ENCODE measurements at places on chromosomes 2 and 18.
A peak's percentile ranks its signal among the peaks of the same experiment; 100 is the strongest.

DNA sequence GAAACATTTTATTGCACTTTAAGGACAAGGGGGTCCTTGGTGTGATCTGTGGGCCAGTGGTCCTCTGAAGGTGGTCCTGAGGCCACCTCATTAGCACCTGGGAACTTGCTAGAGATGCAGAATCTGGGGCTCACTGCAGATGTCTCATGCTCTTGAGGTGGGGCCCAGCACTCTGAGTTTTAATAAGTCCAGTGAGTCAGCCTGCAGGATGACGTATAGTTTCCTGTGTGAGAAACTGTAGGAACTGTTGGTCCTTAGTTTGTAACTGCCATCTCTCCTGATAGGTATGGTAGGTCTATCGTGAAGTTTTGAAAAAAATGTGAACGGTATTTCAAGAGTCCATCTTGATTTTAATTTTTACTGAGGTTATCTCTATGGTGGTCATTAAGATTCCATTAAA lies 2.8 kb downstream of the TRPM8 start:
- DNase-seq = no peak

GRCh38 chr2:16162491-16163040 lies 222.2 kb downstream of the MYCN start:
- no peak for DNase-seq

GRCh38 chr2:41930807-41931566 lies 116.8 kb upstream of the PKDCC start:
- no peak for DNase-seq

- peak; percentile 45 for DNase-seq
These were observed 35.2 kb upstream of the TTC32 start for GRCh38 chr2:19937004-19937403.

GRCh38 chr2:156017341-156017885 lies 315.1 kb downstream of the NR4A2 start:
- DNase-seq = no peak

- DNase-seq = no peak
These were observed 51.2 kb downstream of the LIMS1 start for GRCh38 chr2:108585436-108585835.

DNA sequence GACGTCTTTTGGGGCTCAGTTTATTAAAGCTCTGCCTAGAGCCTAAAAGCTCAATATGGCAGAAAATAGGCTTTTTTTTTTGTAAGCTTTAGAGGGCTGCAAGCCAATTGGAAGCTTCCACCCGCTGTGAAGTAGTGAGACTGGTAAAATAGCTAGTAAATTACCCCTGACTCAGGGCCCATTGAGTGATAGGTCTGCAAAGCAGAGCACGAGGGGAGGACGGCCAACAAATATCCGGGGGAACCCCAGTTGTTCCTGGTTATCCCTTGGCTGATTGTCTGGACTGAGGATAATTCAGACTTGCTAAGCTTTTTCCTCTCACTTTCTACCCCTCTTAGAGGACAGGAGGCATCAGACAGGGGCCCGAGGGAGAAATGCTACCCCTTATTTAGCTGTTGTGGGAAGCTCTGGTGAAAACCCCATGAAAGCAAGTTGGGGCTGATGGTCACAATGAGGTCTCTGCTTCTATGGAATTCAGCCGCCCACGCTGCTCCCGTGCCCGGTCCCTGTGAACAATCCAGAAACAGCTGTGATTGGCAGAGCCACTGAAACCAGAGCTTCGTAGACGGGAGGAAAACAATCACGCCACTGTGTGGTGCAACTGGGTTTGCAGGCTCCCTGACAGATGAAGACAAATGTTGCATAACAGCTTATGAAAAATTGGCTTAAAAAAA lies 141.9 kb upstream of the LGALSL start:
- no peak for DNase-seq

- DNase-seq = no peak
These were observed 100.8 kb downstream of the RTN4 start for GRCh38 chr2:54949431-54949830.

- DNase-seq = peak; percentile 22
These were observed 260.4 kb upstream of the DSEL start for GRCh38 chr18:67776929-67777328.

- DNase-seq = no peak
These were observed 178.1 kb downstream of the MIB1 start for GRCh38 chr18:21918693-21919092.

- DNase-seq = no peak
These were observed 234.7 kb downstream of the C1D start for GRCh38 chr2:67828066-67828465.

- DNase-seq = no peak
These were observed 214.4 kb upstream of the LRATD1 start for GRCh38 chr2:14418115-14418514.

GRCh38 chr18:77056344-77057005 lies 76.1 kb downstream of the MBP start:
- DNase-seq = no peak

DNA sequence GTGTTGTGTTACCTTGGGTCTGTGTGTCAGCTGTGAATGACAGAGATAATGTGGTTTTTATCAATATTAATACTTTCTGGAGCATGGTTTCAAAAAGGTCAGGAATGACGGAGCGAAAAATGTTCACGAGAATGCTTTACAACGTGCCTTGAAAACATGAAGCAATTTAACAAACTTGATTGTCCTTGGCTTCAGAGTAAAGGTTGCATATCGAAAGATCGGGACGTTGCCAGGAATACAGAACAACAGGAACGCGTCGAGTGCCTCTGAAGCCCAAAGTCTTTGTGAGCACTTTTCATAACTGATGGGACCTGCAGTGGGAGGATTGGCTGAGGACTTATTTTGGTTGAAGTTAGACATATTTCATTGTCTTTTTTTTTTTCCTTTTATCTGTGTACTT lies 206.1 kb downstream of the ZNF407 start:
- no peak for DNase-seq

DNA sequence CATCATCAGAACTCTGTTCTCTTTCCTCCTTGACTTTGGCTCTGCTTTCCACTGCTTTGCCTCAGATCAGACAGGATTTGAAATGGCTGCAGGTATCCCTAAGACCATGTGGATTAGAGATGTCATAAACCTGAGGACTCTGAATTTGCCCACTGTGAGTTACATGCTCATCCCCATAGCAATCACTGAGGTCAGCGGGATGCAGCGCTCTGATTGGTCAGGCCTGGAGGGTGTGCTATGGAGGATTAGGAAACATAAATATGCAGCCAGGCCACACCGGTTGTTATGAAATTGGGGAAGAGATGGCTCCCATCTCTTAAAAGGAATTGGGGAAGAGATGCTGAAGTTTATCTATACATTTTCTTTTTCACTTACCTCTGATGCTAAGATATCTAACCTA lies 73.7 kb upstream of the DNAJC10 start:
- peak; percentile 58 for DNase-seq

GRCh38 chr18:11320986-11321385 lies 171.6 kb upstream of the PIEZO2 start:
- DNase-seq = no peak

DNA sequence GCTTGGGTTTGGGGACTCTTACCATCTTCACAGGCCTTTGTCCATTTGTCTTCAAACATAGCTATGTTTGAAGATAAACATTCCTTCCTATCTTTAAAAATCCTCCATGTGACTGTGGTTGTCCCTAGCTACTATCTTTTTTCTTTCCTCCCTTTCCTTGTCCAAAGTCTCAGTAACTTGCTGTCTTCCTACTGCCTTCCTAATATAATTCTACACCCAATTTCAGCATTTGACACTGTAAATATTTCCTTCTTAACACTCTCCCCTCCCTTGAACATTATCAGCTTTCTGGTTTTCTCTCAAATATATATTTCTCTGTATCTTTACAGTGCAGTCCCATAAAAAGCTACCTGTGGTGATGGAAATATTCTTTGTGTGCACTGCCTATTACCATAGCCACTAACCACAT lies 5.3 kb upstream of the SP3 start:
- peak; percentile 17 for DNase-seq

- no peak for DNase-seq
These were observed 949 bp downstream of the MYOM1 start for GRCh38 chr18:3218819-3219218.

DNA sequence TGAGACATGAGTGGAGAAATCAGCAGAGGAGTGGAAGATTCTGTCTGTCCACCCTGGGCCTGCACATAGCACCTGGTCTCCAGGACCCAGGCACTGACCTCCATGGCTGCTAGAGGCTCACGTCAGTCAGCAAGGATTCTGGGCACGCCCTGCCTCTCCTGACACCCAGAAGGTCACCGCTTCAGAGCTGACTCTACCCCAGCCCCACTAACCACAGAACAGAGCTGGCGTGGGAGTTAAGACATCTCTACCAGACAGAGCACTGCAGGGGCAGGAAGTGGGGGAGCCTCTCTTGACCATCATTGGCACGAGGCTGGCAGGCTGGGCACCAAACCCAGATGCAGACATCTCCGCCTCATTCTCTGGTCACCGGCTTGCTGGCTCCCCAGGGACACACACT lies 3.0 kb downstream of the ADCY3 start:
- no peak for DNase-seq

- peak; percentile 45 for DNase-seq
These were observed 47.0 kb downstream of the REV1 start for GRCh38 chr2:99442837-99443236.

- DNase-seq = peak; percentile 56
These were observed 35.1 kb downstream of the SLC30A6 start for GRCh38 chr2:32200814-32201213.

DNA sequence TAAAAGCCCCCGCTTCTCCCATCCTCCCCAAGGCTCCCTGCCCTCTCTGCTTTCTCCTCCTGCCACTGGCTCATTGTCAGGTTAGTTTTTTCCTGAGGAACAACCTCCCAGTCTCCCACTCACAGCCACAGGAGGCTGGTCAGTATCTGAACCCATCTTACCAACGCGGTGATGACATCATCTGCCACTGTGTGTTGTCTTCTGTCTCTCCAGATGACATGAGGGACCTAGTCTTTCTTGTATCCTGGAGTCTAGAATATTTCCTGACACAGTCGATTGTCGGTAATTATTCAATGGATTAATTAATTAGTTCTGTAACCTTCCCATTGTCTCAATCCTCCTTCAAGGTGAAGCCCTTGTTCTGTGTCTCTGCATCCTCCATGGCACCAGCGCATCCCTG lies 290.2 kb downstream of the GALR1 start:
- no peak for DNase-seq

DNA sequence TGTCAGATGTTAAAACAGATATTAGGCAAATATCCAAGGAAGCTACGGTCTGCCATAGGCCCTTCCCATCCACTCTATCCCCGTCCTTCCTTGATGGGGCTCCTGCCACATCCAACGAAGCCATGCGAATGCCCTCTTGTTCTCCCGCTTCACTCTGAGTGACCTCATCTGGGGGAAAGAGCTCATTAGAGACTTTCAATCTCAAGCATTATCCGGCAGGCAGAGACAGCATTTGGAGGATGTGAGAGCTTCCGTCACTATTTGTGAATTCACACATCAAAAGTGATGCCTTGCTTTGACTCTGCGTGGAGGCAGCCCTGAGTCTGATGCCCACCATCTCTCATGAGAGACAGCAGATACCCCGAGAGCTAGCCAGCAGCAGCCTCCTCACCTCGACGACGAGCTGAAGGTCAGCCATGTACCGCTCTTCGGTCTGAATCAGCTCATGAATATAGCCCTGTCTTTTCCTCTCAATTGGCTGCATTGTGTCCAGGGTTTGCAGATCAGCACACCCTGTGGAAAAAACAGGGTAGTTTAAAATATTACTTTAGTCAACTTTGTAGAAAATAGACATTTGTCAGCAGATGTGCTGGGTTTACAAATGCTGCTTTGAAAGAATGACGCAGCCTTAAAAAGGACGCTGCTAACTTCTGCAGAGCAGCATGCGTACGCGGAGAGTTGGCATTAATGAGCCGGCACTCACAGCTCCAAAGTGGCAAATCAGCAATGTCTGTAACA lies 45.9 kb downstream of the FAM228A start:
- DNase-seq = no peak

GRCh38 chr18:70249118-70249517 lies 39.7 kb upstream of the SOCS6 start:
- DNase-seq = no peak

DNA sequence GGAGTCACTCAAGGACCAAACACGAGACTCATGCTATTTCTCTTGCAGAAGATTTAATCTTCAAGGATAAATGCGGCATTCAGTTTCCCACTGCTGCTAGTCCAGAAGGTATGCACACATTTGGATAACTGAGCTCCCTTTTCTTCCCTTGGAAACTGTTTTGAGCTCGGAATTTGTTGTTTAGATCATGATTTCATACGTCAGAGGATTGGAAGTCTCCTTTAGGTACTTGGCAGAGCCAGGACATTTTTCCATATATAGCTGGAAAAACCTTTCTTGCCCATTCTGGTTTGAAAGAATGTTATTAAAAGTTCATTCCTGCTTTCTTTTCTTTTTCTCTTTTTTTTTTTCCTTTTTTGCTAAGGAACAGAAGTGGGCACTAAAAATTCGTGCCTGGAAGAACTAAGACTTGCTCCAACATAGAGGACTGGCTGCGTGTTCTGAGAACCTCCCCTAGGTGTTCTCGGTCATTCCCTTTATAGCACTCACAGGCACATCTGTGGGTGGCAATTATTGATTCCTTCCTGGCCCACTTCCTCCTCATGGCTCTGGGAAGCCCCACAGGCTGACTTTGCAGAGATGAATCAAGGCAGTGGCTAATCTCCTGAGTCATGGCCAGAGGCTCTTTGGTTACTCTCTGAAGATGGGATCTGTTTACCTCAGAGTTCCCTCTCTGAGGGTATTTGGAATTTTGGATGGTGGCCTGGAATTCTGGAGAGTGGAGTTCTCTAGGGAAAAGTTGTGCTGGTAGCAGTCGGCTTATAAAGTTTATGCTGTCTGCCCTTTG lies 104.8 kb downstream of the PLCL1 start:
- DNase-seq = peak; percentile 6

DNA sequence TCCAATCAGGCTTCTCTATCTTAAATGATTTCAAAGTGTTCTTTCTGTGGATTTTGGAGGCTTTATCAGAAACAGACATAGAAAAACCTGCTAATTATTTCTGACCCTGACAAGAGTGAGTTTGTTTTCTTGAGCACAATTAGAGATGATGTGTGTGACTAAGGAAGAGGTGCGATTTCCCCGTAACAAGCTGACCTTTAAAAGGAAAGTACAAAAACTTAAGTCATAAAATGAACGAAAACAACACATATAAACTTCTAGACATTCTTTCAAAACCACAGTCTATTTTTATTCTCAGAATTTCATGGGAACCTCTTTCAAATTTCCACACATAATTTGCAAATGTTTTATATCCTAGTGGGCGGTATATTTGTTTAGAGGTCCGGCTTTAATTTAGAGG lies 604.8 kb downstream of the CPS1 start:
- DNase-seq = no peak

DNA sequence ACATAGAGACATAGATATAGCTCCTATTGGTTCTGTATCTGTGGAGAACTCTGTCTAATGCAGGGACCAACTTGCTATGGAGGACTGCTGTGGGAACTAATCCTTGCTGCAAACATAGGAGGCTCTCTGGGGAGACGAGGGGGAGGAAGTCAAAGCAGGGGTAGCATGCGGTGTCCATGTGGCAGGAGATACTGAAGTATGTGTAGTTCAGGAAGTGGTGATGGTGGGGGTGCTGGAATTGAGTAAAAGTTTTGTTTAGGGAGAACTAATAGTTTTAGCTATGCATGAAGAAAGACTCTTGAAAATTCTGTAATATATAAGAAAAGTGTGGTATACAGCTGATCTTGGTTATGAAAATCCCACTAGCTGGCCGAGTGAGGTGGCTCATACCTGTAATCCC lies 62.0 kb downstream of the ANKRD44 start:
- DNase-seq = no peak

GRCh38 chr2:63562751-63563150 lies 25.5 kb downstream of the WDPCP start:
- DNase-seq = no peak
